ENCODE measurements at places on chromosomes 6 and 20. TPM values are rescaled to one million over a fixed set of nuclear protein-coding genes. Genes with fewer than 3 reads are reported as not detected.

SLC17A3 gene
- not detected for total RNA-seq

NRSN1 gene
- not detected for total RNA-seq

APOM gene
- 0.54 TPM for total RNA-seq

RAD21L1 gene
- not detected for total RNA-seq

PTCRA gene
- total RNA-seq: not detected

ZSCAN9 gene
- total RNA-seq: 8.5 TPM

CST7 gene
- total RNA-seq: not detected

TGM3 gene
- total RNA-seq: not detected

EEF1A2 gene
- 7.9 TPM for total RNA-seq

C6orf52 gene
- not detected for total RNA-seq

LY6G6D gene
- not detected for total RNA-seq

Data from dermis lymphatic vessel endothelial cell (primary cell).